ENCODE measurements at places on chromosomes 12 and 14.

GRCh38 chr14:20219033-20219432, 4.5 kb upstream of the OR11H6 start:
- no peak for ATAC-seq

DNA sequence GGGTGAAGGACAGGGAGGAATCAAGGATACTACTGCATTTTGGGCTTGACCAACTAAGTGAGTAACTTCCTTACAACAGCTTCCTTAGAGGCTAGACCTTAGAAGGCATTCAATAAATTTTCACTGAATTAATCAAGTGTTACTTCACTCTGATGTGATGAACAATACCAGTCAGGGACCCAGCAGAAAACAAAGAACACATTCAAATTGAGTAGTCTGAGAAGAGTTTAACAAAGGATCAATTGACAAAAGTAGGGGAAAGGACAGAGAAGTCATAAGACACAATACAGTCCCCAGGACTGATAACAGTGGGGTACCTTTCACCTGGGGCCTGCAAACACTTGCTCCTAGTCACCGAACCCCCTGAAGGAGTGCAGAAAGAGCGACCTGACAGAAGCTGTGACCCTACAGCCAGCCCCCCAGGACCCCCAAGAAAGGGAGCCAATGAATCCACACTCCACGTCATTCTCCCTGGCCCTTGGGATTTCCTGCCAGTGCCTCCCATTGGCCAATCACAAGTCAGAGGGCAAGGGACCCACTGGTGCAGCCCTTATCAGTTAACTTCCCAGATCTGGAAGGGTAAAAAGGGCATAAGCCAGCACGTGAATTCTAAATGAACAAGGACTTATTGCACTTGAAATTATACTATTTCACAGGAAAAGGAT, 6.9 kb downstream of the ANAPC5 start:
- no peak for ATAC-seq

GRCh38 chr14:81363746-81364378, 36.3 kb downstream of the STON2 start:
- no peak for ATAC-seq

DNA sequence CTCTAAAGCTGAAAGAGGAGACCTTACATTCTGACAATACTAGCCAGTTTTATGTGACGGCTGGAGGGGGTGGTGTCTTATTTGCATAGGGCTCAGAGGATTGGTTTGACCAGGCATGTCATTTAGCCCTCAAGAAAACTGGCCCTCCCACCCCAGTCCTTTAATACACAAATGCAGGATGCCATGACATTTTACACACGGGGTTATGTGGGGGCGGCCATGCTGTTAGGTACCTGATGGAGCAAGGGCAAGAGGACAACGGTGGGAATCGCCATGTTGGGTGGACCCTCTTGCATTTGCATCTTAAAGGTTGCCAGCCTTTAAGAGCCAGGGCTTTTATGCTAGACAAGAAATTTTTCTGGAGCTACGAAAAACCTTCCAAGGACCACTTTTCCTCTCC, 23.3 kb downstream of the MDM2 start:
- no peak for ATAC-seq

- no peak for ATAC-seq
Observed at GRCh38 chr14:33996462-33996861, 45.6 kb upstream of the EGLN3 start.

DNA sequence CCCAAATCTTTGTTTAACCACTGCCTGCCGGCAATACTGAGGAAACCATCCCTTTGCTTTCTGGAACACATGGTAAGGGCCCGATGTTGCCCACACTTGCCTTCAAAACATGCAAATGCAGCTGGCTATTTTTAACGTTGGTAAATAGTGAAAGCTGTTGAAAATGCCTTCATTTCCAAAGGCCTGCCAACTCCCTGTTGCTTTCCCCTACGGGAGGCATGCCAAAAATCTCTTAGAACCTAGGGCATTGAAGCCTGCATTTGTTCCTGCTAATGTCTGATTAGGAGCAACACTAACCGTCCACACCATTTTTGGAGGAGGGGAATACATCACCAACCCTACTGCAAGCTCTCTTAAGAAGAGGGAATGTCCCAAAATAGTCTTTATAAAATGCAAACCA, 152.6 kb upstream of the NOS1 start:
- no peak for ATAC-seq

Measured in activated CD4-positive, CD25-positive, alpha-beta regulatory T cell treated with anti-CD3 and anti-CD28 coated beads, Interleukin-2, amount 50 U/mL, for 24 hours (primary cell).